ENCODE measurements at places on chromosomes 13 and 19.

DNA sequence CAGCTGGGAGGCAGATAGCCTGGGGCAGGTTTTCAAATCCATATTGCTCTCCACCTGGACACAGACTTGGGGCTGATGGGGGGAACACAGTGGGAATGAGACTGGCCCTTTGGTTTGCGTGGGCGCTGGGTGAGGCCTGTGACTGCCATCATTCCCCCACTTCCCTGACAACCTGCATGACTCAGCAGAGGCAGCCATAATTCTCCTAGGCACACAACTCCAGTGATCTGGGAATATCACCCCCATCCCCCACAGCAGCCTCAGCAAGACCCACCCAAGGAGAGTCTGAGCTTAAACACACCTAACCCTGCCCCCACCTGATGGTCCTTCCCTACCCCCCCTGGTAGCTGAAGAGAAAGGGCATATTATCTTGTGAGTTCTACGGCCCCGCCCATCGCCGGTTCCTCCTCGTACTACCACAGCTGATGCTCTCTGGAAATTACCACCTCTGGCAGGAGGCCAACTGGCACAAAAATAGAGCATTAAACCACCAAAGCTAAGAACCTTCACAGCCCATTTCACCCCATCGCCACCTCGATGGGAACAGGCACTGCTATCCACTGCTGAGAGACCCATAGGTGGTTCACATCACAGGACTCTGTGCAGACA, 71.0 kb downstream of the RNF17 start:
- no peak for DNase-seq

DNA sequence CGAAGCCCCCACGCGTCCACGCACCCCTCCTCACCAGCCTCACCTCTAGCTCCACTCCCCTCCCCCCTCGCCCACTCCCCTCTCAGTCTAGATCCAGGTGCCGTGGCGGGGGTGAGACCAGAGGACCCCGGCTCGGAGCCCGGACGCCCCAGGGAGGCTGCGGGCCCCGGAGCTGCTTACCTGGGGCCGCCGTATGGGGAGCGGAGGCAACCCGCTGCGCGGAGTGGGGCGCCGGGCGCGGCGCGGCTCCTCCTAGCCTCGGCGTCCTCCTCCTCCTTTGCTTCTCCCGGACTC, 353 bp downstream of the ENOX1 start:
- no peak for DNase-seq

DNA sequence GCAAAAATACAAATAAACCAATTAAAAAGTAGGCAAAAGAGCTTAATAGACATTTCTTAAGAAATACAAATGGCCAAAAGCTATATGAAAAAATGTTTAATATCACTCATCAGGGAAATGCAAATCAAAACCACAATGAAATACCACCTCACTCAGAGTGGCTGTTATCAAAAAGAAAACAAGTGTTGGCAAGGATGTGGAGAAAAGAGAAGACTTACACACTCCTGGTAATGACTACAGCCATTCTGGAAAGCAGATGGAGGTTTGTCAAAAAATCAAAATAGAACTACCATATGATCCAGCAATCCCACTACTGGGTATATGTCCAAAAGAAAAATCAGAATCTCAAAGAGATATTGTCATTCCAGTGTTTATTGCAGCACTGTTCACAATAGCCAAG, 223.5 kb upstream of the SLC10A2 start:
- no peak for DNase-seq

GRCh38 chr13:91523116-91523515, 124.7 kb downstream of the GPC5 start:
- DNase-seq, result no peak

Measured in activated CD8-positive, alpha-beta memory T cell treated with anti-CD3 and anti-CD28 coated beads, Interleukin-2, amount 50 U/mL, for 4 hours (primary cell).